Keratinocyte (primary cell): ENCODE measurements at places on chromosomes 12 and 14.

DNA sequence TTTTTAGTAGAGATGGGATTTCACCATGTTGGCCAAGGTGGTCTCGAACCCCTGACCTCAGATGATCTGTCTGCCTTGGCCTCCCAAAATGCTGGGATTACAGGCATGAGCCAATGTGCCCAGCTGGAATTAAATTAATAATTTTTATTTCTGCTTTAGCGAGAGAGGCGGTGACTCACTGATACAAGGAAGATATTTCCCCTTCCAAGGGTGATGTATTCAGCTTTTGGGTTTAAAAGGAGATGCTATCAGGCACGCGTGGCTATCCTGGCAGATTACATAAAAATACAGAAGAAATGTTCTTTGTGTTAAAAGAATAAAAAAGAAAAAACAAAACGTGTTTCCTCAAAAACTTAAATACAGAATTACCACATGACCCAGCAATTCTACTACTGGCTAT lies 12.4 kb upstream of the P2RX7 start:
- H3K4me3 ChIP-seq, result no peak overlapping the region
- H3K27ac ChIP-seq, result no peak overlapping the region
- no peaks in the 10 kb centered on the region for H3K36me3 ChIP-seq
- DNase-seq, result no peak

DNA sequence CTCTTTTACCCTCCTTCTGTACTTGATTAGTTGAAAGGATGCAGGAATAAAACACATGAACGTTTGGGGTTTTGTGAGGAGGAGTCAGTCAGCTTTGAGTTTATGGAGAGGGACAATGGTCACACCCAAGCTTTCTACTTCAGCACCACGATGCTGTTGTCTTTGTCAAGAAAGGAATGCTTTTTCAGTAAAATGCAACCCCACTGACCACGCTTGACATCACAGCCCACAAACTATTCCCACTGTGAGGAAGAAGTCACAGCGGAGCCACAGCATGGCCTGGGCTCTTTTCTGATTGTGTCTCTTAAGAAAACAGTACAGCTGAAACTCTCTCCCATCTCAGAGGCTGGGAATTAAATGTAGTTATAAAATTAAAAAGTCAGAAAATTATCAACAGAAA lies 135.2 kb downstream of the APAF1 start:
- H3K4me3 ChIP-seq, result no peak overlapping the region
- DNase-seq, result no peak
- no peak overlapping the region for H3K27ac ChIP-seq
- no peaks in the 10 kb centered on the region for H3K4me1 ChIP-seq
- no peaks in the 10 kb centered on the region for H3K36me3 ChIP-seq

- H3K4me1 ChIP-seq, result no peaks in the 10 kb centered on the region
- H3K27ac ChIP-seq, result no peak overlapping the region
- H3K36me3 ChIP-seq, result no peaks in the 10 kb centered on the region
- DNase-seq, result no peak
Observed at GRCh38 chr14:41872931-41873685, 266.4 kb downstream of the LRFN5 start.

GRCh38 chr14:102690509-102691286 lies 86.6 kb upstream of the TRAF3 start:
- H3K4me3 ChIP-seq, result no peak overlapping the region
- H3K27me3 ChIP-seq, result no peaks in the 10 kb centered on the region
- DNase-seq, result no peak
- no peaks in the 10 kb centered on the region for H3K4me1 ChIP-seq
- no peak overlapping the region for H3K27ac ChIP-seq

DNA sequence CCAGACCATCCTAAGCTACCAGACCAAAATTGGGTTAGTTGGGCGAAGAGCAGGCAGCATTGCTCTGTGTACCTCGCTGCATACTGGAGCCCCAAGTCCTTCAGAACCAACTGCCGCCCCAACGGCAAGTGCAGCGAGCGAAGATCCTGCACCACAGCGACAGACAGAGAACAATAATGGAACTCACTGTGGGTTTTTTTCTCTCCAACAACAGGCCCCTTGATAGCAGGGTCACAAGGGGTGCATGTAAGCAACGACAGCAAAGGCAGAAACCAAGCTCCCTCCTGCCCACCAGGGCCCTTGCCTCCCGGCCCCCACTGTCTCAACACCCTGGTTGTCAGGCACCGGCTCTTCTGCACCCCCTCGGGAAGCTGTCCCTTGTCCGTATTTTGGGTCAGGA lies 39.0 kb downstream of the RNF34 start:
- no peak overlapping the region for H3K4me3 ChIP-seq
- H3K36me3 ChIP-seq, result peaks cover 13% of the 10 kb centered on the region
- H3K4me1 ChIP-seq, result no peaks in the 10 kb centered on the region
- no peak for DNase-seq

DNA sequence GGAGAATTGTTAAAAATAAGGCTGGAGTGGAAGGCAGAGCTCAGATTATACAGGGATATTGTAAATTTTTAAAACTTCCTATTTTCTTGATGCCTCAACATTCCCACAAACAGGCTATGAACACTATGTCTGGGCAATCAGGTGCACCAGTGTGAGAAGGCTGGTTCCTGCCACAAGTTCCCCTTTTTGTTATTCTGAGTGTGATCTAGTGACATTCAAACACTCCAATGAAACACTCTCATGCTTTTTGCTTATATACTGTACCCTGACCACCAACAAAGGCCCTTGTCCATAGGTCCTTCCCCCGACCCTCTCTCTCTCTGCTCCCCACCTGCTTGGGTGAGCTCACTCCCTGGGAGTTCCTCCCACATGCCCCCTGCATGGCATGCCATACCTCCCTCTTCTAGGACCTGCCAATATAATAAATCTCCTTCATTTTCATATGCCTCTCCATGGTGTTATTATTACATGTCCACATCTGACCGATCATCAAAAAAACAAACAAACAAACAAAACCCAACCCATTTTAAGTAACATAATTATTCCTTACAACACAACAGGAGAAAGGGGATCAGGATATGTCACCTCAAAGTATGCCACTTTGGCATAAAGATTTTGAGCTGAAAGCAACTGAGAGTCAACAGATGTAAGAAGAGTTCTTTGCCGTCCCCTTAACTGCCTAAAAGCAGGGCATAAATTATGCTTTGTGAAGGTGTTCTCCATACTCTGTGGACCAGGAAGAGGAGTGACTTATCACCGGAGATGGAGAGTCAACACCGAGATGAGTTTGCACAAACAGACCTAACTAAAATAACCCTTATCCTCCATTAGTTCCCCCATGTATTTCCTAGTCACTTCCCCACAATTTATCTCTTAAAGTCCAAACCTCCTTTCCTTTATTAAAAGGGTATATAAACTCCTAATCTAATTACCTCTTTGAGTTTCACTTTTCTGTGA lies 42.5 kb upstream of the CATSPERB start:
- no peaks in the 10 kb centered on the region for H3K27me3 ChIP-seq
- DNase-seq, result no peak
- no peaks in the 10 kb centered on the region for H3K36me3 ChIP-seq

GRCh38 chr12:76083246-76083903 lies 1.1 kb downstream of the NAP1L1 start:
- H3K36me3 ChIP-seq, result peaks cover 8% of the 10 kb centered on the region
- H3K4me1 ChIP-seq, result peaks cover 29% of the 10 kb centered on the region
- H3K27ac ChIP-seq, result peak overlapping the region; percentile 87
- DNase-seq, result no peak

DNA sequence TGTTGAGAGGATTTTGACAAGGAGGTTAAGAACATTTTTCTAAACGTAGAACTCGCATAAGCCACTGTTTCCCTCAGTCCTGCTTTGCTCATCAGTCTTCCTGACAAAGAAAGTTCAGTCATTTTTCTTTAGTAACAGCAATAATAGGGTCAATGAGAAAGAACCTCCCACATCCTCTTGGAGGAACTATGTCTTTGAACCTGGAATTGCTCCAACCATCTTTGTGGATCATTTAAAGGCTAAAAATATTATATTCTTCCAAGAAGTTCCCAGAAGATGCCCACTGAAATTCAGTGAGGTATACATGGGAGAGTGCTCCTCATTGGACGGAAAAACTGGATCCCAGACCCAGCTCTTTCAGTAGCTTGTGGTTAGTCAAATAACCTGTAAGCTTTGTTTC lies 282.8 kb upstream of the FAR2 start:
- no peak for DNase-seq
- H3K27me3 ChIP-seq, result no peaks in the 10 kb centered on the region
- H3K4me1 ChIP-seq, result peaks cover 27% of the 10 kb centered on the region
- H3K4me3 ChIP-seq, result no peak overlapping the region
- H3K36me3 ChIP-seq, result no peaks in the 10 kb centered on the region

GRCh38 chr12:80868576-80868975 lies 69.2 kb downstream of the LIN7A start:
- no peaks in the 10 kb centered on the region for H3K36me3 ChIP-seq
- DNase-seq, result no peak
- H3K4me1 ChIP-seq, result no peaks in the 10 kb centered on the region
- no peak overlapping the region for H3K27ac ChIP-seq
